ENCODE measurements at places on chromosomes 12 and 14.

GRCh38 chr14:88937706-88938105 lies 113.3 kb downstream of the TTC8 start:
- no peak for DNase-seq

GRCh38 chr12:62976110-62976662 lies 41.2 kb upstream of the PPM1H start:
- DNase-seq, result no peak

DNA sequence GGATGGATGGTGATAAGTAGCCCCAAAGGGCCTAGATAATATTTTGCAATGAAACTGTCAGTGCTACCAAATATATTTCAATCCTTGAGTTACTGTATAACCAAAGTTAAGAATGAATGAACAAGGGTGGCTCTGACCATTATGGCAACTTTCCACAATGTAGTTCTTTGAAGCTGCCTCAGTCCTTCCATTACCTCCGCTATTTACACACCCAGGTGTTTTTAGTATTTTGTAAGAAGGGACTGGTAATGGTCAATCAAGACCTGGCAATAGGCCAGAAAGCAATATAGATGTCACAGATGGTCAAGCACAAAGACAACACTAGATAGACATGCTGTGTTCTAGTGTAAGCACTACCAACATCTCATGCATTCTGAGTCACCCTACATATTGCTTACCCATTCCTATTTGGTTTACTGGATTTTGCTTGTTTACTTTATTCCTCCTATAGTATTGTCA lies 16.3 kb downstream of the DUSP16 start:
- no peak for DNase-seq

DNA sequence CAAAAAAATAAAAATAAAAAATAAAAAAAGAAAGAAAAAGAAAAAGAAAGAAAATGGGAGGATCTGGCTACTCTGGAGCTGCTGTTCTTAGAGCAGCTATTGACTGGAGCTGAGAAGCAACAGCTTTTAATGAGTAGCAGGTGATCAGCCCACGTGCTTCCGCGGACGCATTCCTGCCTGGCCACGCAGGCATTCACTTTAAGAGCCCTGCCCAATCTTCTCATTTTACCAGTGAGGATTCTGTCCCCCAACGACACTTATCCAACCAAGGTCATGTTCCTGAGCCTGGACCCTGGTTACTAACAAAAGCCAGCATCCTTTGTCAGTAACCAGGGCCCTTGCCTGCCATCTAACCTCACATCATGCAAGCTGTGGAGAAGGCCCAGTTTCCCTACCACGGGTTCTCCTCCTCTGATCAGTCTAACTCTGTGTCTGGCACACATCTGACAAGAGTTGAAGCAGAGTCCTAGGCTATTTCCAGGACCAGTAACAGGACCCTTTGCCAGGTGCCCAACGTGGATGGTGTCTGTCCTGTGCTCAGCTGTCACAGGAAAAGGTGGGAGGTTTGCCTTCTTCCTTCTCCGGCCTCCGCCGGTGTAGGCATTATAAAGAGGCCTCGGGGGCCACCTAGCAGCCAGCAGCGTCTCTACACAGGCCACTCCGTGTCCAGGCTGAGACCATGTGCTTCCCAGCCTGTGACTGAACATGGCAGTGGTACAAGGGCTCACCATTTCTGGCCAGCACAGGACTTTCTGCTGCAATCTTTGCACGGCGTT lies 60.9 kb upstream of the GPATCH2L start:
- no peak for DNase-seq

DNA sequence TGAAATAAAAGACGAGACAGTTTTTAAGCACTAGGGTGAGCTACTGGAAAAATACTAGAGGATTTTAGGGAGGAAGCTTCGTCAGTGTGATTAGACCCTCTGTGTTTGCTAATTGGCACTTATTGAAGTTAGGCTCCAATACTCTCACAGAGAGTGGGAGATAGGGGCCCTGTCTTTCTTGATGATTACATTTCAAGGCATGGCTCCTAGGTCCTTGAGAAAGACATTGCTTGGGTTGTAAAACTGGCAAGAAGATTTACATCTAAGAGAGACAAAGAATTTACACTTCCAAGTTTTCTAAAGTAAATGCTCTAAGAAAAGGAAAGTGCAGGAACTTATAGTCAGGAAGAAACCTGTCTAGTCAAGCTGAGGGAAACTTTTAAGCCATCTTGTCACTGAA lies 183.2 kb downstream of the C12orf50 start:
- no peak for DNase-seq

DNA sequence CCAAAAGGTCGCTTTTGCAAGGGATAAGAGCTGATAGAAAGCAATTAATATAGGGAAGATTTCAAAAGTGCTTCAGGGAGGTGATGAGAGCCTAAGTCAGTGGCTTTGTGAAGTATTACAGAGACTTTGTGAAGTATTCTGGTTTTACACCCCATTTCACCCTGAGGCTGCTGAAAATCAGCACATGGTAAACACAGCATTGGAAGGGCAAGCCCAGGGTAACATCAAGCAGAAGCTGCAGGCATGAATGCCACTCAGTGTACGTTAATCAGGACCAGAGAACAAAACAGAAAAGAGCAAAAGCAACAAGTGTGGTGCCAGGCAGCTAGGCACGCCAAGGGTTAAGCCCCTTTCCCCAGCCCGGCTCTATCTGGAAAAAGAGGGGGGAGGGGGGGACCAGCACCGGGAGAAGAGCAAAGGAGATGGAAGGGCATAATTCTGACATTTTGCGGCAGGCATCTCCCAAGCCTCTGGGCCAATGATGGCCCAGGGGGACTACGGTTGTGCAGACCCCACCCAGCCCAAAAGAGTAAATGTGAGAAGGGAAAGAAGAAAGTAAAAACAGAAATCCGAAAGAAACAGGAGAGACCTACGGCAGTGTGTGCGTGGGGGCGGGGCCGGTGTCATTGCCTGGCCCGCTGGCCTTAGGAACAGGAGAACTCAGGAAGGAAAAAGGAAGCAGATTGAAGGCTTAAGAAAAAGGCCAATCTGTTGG lies 58.9 kb downstream of the DHRS2 start:
- no peak for DNase-seq

Measured in CD4-positive, alpha-beta T cell treated with Interleukin-21 for 1 hour (primary cell).